ENCODE measurements at places on chromosomes 3 and 15. TPM values are rescaled to one million over a fixed set of nuclear protein-coding genes. Genes with fewer than 3 reads are reported as not detected.

GRCh38 chr15:67549736-67550135, 7.2 kb downstream of the MAP2K5 start:
- peak; percentile 44 for DNase-seq

GRCh38 chr3:135106445-135106844, 311.4 kb downstream of the EPHB1 start:
- DNase-seq, result peak; percentile 58

DNA sequence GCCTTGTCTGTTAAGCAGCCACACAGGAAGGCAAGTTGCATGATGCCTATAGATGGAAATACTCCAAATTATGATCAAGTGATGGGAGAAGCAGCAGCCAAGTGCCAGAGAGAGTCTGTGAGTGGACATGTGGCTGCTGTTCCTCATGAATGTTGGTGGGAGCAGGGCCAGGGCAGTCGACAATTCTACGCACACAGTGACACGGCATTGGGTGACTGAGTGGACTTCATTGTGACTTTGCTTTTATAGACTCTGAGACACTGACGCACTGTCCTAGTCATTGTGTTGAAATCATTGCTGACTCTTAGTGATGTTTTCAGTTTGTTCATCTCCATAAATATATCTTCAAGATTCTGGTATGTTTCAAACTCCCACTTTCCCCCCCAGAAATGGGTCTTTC, 246.3 kb upstream of the SEMA6D start:
- no peak for DNase-seq

- DNase-seq, result peak; percentile 27
These were observed 4.6 kb downstream of the SNRK start for GRCh38 chr3:43290956-43291355.

DNA sequence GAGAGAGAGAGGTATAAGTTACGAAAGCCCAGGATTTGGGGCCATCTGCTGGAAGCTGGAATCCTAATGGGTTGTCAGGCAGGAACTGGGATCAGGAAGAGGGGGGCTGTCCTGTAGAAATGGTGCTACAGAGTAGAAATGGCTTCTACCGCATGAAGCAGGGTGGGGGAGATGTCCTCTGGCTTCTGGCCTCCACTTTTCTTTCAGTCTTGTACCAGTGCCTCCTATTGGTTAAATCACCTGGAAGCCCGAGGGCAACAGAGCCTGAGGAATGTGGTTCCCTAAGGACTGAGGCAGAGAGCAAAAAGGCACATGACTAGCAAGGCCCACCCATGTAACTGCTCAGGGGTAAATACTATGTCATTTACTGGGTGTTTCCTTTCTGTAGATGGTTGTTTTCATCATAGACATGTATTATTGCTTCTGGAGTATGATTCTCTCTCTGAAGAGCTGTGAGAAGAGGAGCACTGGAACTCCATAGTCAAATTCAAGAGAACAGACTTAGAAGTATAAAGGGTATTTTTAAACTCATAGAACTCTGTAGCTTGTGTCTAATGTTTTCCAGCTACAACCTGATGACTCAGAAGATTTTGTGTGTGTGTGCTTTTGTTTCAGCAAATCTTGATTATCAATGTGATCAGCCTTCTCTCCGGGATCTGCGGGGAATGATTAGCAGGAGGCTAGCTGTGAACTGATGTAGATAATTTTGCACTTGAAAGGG, 20.2 kb upstream of the MITF start:
- no peak for DNase-seq

- DNase-seq, result no peak
These were observed 145.8 kb downstream of the CBLB start for GRCh38 chr3:105722943-105723556.

The UROC1 gene
- 0.48 TPM for total RNA-seq

GRCh38 chr3:100073714-100074307, 40.5 kb downstream of the FILIP1L start:
- DNase-seq, result peak; percentile 97

- DNase-seq, result no peak
These were observed 8.7 kb downstream of the TTLL3 start for GRCh38 chr3:9818666-9819335.

The GUCA1C gene
- total RNA-seq, result not detected

- DNase-seq, result peak; percentile 10
These were observed 174.6 kb downstream of the AKAP13 start for GRCh38 chr15:85554852-85555521.

The KBTBD8 gene
- 8.9 TPM for total RNA-seq

GRCh38 chr3:114743746-114744485, 403.2 kb downstream of the ZBTB20 start:
- DNase-seq, result no peak

The SOX14 gene
- 0.72 TPM for total RNA-seq

DNA sequence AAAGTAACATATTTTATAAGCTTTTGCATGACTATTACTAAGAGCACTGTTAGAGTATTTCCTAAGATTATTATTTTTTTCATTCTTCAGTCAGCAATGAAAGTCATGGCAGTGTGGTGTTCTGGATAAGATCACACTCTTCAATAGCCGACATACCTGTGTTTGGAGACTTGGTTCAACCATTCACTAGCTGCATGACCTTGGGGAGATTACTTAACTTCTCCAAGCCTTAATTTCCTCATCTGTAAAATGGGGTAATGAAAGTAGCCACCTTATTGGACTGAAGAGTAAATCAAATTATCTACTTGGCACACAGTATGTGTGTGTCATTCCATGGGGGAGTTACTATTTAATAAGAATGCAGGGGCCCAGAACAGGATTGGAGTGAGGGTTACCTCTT, 24.5 kb upstream of the PCOLCE2 start:
- no peak for DNase-seq

GRCh38 chr3:20225769-20226168, 39.8 kb upstream of the SGO1 start:
- DNase-seq, result peak; percentile 60

- no peak for DNase-seq
These were observed 13.4 kb upstream of the TRH start for GRCh38 chr3:129961141-129961541.

The RBP2 gene
- not detected for total RNA-seq

The EPHB3 gene
- 40.0 TPM for total RNA-seq

DNA sequence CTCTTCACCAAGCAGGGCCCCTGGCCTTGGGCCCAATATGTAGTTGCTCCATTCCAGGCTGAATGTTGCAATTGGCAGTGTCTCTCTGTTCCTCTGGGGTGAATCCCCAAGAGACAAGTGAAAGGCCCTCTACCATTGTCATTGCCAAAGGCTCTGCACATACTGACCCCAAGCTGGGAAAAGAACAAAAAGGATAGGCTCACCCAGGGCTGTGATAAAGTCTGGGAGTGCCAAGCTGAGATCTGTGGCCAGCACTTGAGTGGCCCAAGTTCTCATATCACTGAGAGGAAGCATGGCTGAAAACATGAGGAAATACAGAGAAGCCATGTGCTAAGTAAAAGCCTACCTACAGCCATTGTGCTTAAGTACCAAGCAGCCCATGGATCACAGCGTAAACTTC, 612.2 kb upstream of the EPHA6 start:
- DNase-seq, result no peak

GRCh38 chr15:70954733-70955132, 62.1 kb downstream of the LRRC49 start:
- no peak for DNase-seq

GRCh38 chr3:16370872-16371740, 106.1 kb downstream of the OXNAD1 start:
- peak; percentile 10 for DNase-seq

DNA sequence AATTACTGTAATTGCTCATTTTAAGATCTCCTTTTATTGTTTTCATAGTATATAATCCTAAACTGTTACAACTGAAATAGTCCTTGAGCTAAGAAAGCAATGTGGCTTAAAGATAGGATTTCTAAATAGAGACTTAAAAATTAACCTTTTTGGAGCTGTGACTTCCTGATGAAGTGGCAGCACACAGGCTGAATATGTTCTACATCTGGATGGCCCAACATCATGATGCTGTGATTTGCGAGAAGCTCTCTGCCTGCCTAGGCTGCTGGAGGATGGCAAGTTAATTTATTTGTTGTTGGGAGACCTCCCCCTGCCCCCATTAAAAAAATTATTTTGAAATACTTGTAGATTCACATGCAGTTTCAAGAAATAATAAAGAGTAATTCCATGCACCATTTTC, 134.5 kb downstream of the IGF1R start:
- no peak for DNase-seq

The ATG3 gene
- 41.9 TPM for total RNA-seq

The SPINK8 gene
- total RNA-seq, result not detected

- DNase-seq, result no peak
These were observed 374.2 kb upstream of the BCHE start for GRCh38 chr3:166211451-166211850.

GRCh38 chr15:99961011-99961441, 227.8 kb upstream of the LYSMD4 start:
- peak; percentile 29 for DNase-seq

DNA sequence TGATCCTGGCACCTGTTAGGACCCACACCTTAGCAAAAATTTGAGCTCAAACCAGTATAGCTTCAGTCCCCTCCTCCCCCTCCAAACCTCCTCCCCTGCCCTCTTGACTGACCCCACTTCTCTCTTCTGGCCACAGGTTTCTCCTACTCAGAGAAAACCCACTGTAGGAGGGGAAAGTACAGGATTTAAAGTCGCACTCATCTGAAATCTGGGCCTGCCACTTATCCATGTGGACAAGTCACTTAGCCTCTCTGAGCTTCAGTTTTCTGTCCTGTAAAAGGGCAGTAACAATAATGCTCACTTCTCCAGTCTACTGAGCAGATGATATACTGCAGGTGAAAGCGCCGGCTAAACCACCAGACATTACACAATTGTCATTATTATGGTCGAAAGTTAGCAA, 142.7 kb downstream of the MEGF11 start:
- no peak for DNase-seq

The PPP1R14D gene
- 1.7 TPM for total RNA-seq

- no peak for DNase-seq
These were observed 42.8 kb downstream of the GRIP2 start for GRCh38 chr3:14497321-14497720.

The LMOD3 gene
- total RNA-seq, result 3.6 TPM

DNA sequence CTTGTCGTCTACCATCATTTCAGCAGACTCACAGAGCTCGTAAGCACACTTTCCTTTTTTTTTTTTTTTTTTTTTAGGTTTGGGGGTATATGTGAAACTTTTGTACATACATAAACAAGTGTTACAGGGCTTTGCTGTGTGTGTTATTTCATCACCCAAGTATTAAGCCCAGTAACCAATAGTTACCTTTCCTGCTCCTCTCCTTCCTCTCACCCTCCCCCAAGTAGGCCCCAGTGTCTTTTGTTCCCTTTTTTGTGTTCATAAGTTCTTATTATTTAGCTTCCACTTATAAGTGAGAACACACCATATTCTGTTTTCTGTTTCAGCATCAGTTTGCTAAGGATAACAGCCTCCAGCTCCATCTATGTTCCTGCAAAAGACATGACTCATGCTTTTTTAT, 746.8 kb downstream of the GRM7 start:
- DNase-seq, result no peak

DNA sequence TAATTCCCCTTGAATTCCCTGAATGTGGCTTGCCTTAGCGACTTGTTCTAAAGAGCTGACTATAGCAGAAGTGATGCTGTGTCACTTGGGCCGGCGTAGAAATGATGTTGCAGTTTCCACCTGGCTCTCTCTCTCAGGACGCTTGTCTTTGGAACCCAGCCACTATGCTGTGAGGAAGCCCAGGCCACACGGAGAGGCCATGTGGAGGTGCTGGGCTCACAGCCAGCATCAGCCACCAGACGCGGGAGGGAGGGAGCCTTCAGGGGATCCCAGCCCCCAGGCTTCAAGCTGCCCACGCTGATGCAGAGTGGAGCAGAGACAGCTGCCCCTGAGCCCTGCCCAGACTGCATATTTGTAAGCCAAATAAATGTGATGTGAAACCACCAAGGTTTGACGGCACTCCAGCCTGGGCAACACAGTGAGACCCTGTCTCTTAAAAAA, 18.6 kb downstream of the RNU5B-1 start:
- peak; percentile 85 for DNase-seq

- no peak for DNase-seq
These were observed 16.1 kb downstream of the MESP2 start for GRCh38 chr15:89792106-89792805.

DNA sequence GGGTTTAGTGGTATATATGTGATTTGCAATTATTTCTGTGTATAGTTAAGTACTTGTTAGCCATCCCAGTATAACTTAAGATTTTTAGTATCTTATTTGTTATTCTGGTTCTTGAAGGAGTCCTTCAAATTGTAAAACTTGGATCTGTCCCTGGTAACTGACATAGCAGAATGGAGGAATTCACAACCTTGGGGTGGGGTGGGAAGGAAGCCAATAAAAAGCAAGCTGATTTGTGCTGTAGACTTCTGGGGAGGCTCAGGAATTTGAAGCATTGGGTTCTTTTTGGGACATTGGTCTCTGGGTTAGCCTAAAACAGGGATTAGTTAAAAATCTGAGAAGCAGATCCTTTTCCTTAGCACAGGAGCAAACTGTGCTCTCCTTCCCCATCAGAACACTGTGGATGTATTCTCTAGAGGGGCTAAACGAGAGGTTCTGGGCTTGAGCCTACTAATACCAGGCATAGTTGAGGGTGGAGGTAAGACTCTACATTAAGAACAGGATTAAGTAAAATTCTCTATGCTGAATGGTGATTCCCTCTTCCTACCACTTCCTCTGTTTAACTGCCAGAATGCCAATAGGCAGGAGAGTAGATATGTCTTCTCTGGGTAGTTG, 42.2 kb downstream of the GMPS start:
- DNase-seq, result peak; percentile 46

DNA sequence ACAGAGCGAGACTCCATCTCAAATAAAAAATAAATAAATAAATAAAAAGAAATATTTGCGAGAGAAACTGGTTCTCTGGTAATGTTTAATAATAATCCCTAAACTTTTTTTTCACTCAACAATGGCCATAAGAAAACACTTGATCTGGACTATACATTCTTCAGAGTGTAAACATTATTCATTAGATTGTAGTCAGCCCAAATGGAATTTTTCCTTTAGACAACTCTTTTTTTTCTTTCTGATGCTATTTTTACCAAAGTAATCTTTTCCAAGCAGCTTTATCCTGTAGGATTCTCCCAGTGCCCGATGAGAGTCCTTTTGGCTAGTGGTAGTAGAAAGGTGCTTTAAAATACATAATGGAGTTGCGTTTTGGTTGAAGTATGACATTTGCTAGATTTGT, 90.4 kb downstream of the NEDD4 start:
- no peak for DNase-seq

The SCAP gene
- 44.8 TPM for total RNA-seq

- DNase-seq, result peak; percentile 55
These were observed 99.0 kb upstream of the LIPC start for GRCh38 chr15:58332676-58333400.

GRCh38 chr3:196524527-196524926, 9.4 kb upstream of the SMCO1 start:
- no peak for DNase-seq

- DNase-seq, result no peak
These were observed 17.8 kb upstream of the ZNF774 start for GRCh38 chr15:90334304-90334731.

The ZBTB47 gene
- total RNA-seq, result 49.8 TPM

The CHL1 gene
- 18.1 TPM for total RNA-seq

GRCh38 chr15:63851431-63851830, 17.7 kb upstream of the HERC1 start:
- DNase-seq, result no peak

DNA sequence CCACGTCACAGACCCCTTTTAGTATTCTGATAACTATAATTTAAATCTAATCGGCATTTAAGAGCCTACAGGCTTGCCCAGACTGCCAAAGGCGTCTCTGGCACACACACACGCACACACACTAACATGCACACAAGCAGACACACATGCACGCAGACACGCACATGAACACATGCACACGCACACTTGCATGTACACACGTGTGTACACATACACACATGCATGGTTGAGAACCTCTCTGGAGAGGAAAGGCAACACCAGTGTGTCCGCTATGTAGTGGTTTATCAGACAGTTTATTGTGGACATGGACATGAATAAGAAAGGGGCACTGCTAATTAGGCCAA, 102.1 kb downstream of the FBLN2 start:
- DNase-seq, result no peak
